Cerebellar cortex (tissue), 1 donor: ENCODE measurements at places on chromosomes 1 and 21.
A peak's percentile ranks its signal among the peaks of the same experiment; 100 is the strongest.

DNA sequence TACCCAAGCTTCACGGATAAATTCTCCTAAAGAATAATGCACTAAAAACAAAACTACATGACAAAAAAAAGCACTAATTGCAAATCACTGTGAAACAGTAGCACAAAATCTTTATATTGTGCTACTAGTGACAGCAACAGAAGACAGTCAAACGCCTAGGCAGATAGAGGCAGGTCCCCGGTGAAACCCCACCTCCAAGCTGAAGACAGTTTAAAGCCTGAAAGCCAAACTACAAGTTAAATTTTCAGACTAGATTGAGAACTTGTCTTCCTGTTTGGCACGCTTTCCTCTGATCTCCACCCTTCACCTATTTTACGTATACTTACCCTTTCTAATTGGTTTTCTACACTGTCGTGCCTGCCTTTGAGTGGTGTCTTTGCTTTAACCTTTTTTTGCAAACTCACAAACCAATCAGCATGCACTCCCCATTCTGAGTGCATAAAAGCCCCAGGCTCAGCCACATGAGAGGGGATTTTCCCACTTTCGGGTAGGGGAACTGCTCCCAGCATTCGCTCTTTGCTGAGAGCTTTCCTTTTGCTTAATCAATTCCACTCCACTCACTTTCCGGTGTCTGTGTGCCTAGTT, 3.6 kb upstream of the BACH1 start:
- DNase-seq, result no peak

DNA sequence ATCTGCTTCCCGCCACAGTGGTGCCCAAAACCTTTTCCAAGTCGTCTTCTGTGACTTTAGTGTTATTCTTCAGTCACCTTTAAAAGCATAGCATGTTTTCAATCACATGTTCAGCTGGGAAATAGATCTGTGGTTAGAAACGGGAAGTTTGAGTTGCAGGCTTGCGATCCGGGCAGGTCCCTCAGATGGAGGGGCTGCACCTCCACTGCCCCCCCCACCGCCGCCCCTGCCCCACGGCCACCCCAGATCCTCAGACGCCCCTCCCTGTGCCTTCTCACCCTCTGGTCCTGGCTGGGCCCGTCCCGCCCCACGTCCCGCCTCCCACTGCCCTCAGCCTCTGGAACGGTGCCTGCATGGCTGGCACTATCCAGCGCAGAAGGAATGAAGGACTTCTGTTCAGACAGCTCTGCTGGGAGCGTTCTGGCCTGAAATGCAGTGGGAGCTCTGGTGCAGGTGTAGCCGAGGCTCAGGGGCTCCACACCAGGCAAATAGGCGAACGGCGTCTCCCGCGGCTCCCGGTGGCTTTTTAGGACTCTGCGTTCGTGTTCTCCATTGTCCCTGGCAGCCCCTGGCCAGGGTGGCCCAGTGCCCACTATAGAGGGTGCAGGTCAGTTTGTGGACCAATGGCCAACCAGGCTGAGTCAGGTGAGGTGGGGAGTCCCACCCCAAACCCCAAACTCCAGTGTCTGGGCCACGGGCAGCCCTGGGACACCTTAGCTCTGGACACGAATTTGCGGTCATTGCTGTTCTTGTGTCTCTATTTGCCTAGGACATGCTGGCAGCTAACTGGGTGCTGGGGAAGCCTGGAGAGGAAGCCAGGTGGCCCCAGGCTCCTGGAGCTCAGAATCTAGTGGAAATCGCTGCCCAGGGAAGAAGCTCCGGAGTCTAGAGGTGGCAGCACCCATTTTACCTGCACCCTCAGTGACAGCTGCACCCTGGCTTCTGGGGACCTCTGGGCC, 67.1 kb downstream of the FAAP20 start:
- DNase-seq, result no peak

GRCh38 chr1:234965111-234965510, 163.5 kb downstream of the TOMM20 start:
- no peak for DNase-seq

DNA sequence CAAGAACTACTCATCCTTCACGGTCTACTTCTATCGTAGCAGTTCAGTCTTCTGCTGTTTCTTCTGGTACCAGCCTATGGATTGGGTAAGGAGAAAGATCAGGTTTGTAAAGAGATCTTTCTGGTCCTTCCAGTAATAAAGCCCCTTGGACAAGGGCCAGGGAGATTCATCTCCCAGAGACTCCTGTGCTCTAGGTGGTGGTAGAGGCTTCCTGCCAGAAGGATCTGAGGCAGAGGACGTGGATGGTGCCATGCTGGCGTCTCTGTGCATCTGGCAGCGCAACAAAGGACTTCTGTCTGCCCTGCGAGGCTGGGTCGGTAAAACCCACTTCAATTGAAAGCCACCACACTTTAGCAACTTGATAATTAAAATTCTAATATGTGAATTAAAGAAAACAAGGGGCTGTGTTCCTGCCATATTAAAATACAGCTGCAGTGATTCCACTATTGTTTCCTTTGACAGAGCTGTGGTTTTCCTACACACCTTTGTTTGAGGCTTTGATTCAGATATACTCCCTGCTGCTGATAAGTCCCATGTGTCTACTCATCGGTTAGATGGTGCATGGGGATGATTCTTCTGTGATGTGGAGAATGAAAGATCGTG, 73.6 kb downstream of the ROR1 start:
- DNase-seq, result no peak

GRCh38 chr21:29290240-29290639, 8.5 kb upstream of the BACH1 start:
- no peak for DNase-seq

GRCh38 chr1:245771511-245772281, 616.9 kb downstream of the KIF26B start:
- DNase-seq, result no peak

DNA sequence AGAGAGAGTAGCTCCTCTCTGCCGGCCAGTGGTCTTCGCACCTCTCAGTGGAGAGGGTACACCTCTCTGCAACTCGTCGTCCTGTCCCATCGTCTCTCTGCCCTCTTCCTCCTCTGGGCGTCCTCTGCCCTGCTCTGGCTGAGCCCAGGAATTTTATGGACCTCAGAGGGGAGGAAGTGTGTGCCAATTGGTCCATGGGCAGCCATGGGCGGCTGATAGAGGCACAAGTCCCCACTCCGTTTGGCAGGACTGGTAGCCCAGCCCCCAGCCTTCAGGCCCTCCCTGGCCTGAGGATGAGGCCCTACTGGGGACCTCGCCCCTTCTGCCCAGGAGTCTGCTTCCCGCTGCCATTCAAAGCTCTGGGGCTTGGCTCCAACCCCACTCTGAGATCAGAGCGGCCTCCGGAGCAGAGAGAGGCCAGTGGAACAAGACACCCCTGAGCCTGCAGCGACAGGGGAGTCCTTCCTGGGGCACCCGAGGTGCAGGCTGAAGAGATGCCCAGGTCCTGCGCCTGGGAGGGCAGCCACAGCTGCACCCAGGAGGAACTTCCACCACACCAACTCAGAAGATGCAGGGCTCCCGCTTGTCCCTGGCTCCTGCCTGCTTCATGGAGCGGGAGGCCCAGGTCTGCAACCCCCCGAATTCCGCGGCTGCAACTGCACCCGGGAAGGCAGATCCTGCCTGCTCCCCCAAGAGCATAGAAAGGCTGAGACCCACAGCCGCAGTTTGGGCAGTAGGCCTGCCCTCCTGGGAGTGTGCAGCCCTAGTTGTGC, 659.9 kb downstream of the KCNT2 start:
- no peak for DNase-seq

- DNase-seq, result no peak
These were observed 22.2 kb upstream of the STRIP1 start for GRCh38 chr1:110012100-110012780.

- DNase-seq, result no peak
These were observed 1.3 kb upstream of the DUSP23 start for GRCh38 chr1:159779403-159779851.

GRCh38 chr1:86470859-86471258, 2.1 kb downstream of the CLCA1 start:
- no peak for DNase-seq

GRCh38 chr1:204528241-204528640, 12.0 kb downstream of the MDM4 start:
- no peak for DNase-seq

DNA sequence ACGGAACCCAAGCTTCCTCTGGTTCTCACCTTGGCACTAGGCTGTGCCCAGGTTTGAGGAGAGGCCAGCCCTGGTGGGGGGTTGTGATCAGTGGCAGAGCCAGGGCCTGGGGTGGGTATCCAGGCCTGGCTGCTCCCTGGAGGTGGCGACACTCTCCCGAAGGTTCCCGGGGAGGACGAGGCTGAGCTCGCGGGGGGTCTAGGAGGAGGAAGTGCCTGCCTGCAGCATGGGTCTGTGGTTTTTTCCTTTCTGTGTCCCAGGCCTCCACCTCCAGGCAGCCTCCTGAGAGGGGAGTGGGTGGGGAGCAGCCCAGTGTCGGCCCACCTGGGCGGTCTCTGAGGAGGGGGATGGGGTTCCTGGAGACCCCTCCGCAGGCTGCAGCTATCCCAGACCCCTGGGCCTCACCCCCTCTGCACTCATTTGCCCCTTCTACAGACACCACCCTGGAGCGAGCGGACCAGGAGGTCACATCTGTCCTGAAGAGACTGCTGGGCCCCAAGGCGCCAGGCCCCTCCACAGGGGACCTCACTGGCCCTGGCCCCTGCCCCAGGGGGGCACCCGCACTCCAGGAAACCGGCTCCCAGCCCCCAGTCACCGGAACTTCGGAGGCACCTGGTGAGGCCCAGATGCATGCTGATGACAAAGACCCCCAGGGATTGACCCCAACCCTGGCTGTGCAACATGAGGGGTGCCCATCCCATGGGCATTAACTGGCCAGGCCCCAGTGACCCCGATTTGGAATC, 44.3 kb downstream of the TRIM11 start:
- DNase-seq, result no peak

DNA sequence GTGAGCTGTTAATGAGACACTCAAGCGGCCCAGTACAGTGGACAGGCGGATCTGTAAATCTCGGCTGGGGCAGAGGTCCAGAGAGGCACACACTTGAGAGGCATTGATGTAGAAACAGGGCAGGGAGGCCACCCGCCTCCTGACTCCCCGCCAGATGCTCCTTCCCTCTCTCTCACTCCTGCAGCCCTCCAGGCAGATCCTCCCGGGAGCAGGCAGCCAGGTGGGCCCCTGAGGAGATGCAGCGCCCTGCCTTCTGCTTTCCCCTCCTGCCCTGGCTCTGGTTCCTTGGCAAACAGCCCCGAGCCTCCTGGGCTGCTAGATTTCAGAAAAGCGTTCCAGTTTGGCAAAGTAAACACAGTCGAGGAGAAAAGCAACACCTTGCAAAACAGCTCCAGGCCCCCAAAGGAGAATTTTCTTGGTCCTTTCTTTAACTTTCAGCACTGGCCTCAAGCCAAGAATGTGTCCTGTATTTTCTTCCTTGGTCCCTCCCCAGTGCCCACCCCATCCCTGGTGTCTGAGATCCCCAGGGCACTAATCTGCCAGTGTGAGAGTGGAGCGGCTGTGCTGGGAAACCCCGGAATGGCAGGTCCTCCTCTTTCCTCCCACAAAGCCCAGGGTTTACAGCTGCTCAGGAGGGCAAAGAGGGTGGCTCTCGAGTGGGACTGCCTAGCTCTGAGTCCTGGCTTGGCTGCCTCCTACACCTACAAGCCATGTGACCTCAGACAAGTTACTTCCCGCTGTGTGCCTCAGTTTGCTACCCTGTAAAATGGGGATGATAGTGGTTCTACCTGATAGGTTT, 29.4 kb upstream of the IFNLR1 start:
- DNase-seq, result peak; percentile 88

GRCh38 chr1:42765832-42766740, 742 bp downstream of the P3H1 start:
- peak; percentile 64 for DNase-seq

DNA sequence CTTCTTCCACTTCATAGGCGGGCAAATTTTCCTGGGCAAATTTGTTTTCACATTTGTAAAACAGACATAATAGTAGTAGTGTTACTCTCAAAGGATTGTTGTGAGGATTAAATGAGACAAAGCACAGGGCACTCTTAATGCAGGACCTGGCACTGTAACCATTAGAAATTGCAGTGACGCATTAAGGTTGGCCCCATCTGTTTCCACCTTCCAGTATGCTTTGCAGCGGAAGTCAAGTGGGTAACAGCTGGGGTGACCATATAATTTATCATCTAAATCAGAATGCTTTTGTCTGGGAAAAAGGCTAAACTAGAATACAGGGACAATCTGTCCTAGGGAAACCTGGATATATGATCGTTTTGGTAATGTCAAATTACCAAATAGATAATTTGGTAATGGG, 132.5 kb upstream of the CACHD1 start:
- DNase-seq, result no peak

DNA sequence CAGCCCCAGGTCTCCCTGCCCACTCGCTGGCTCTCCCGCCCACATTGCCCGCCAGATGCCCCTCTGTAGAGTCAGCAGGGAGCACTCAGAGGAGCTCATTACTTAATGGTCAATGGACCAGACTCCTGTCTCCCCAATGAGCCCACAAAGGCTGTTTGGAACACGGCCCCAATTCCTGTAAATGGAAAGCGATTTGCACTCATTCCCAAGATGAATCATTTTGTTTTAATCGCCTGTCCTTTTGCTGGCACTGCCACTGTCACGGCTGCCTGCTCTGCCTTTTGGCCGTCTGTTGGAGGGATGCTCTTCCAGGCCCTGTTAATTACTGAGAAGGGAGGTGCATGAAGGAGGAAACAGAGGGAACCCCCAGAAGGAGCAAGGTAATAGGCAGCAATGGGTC, 44.8 kb upstream of the ATP2B4 start:
- DNase-seq, result peak; percentile 79

- no peak for DNase-seq
These were observed 241.9 kb upstream of the RUNX1 start for GRCh38 chr21:35291034-35291433.

DNA sequence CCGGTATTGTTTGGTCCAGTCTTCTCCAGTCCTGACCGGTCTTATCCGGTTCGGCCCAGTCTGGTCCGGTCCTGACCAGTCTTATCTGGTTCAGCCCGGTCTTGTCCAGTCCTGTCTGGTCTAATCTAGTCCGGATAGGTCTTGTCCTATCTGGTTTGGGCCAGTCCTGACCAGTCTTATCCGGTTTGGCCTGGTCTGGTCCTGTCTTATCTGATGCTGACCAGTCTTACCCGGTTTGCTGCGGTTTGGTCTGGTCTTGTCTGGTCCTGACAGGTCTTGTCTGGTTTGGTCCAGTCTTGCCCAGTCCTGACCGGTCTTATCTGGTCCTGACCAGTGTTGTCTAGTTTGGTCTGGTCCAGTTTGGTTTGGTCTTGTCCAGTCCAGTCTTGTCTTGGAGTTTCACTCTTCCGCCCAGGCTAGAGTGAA, 30.1 kb downstream of the DHX9 start:
- DNase-seq, result no peak

DNA sequence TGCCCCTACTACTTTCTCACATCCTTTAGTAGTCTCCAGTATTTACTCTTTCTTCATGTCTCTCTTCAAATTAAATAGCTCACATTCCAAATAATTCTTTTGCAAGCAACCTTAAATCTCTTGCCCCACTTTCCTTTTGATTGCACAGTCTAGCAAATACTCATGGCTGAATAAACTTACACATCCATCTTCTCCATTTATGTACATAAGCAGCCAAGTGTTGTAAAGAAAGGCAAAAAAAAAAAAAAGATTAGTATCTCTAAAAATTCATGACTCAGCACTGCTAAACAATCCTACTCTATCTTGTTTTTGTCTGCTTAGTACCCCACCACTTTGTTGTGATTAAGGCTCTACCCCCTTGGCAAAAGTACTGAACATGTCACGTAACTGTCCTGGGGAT, 42.6 kb downstream of the F13B start:
- DNase-seq, result no peak
